ENCODE measurements at places on chromosomes 11 and 22.

DNA sequence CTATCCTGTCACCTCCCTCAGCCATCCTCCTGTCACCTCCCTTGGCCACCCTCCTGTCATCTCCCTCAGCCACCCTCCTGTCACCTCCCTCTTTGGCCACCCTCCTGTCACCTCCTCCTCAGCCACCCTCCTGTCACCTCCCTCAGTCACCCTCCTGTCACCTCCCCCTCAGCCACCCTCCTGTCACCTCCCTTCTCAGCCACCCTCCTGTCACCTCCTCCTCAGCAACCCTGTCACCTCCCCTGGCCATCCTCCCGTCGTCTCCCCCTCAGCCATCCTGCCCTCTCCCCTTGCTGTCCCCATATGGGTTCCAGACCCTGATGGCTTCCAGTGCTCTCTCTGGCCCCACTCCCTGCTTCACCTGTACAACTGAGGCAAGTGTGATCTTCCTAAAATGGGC lies 61.8 kb downstream of the SCUBE1 start:
- DNase-seq: no peak

DNA sequence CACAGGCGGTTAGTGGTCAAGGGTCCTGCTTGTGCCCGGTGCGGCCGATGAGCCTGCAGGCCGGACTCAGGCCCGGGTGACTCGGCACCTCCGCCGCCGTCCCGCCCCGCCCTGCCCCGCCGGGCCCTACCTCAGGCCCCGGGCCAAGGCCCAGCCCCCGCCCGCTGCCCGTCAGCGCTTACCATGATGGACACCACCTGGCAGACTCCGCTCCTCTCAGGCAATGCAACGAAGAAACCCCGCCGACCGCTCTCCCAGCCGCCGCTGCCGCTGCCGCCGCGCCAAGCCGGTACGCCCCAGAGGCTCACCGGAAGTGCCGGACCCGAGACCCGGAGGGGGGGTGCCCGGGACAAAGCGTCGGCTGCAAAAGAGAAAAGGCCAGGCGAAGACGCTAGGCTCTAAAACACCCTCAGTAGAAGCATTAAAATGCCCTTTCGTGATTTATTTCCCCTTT lies at the start of gene UFD1:
Gene UFD1 (minus strand): TSS at position 293 of the 454 bp plus-strand sequence. CDS start 108 bp downstream, at position 185.
- DNase-seq: peak; percentile 70

DNA sequence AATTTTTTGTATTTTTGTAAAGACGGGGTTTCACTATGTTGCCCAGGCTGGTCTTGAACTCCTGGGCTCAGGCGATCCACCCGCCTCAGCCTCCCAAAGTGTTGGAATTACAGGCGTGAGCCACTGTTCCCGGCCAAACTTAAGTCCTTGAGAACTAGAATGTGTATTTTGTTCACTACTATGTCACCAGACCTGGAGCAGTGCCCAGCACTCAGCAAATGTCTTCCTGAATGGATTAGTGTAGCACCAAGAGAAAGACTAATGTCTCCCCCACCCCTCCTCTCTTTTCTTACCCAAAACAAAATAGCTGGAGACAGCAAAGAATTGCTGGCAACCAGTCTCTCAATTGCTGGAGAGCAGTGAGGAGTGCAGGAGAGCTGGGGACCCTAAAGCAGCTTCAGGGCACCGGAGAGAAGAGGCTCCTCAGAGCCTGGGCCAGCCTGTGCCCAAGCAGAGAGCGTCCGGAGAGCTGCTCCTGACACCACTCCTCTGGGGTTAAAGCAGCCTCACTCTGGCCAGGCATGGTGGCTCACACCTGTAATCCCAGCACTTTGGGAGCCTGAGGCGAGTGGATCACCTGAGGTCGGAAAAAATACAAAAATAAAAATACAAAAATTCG lies 14.9 kb downstream of the SLC25A18 start:
- DNase-seq: peak; percentile 92

DNA sequence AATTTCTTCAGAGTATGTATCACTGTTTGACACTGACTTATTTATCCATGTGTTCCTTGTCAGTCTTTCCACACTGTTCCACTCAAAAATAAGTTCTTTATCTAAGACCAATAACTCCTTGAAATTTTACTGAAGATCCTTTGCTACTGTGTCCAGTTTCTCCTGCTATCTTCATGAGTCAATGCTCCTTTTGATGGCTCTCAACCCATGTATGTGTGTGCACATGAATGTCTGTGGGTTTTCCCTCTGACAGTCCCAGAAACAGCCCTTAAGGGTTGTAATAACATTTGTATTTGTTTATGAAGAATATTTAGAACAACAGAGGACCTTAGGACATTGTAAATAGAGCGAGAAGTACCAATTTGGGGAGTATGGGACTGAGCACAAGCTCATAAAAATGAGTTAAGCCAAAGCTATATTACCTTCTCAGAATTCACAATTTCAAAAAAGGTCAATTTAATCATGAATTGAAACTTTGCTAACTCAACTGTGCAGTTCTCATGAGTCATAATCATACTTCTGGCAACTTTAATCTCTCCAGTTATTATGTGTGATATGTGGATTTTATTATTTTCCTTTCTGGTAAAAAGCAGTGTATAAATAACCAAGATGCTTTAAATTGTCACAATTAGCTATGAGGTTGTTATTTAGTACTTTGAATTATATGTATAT lies 533.6 kb downstream of the CNTN5 start:
- no peak for DNase-seq

- DNase-seq: no peak
Measured at GRCh38 chr11:5303626-5304025, 1.9 kb upstream of the OR51B4 start.
